ENCODE measurements at places on chromosomes 2 and 18. TPM values are rescaled to one million over a fixed set of nuclear protein-coding genes. Genes with fewer than 3 reads are reported as not detected.

The FRZB gene
- total RNA-seq: 1.3 TPM

The SNTG2 gene
- total RNA-seq: 2.4 TPM

The ABCG5 gene
- total RNA-seq: not detected

The MREG gene
- 0.60 TPM for total RNA-seq

The TBR1 gene
- total RNA-seq: not detected

The NEU2 gene
- total RNA-seq: not detected

The LCT gene
- not detected for total RNA-seq

The LOXHD1 gene
- 0.35 TPM for total RNA-seq

The PIEZO2 gene
- 0.11 TPM for total RNA-seq

The IHH gene
- total RNA-seq: not detected

The TUBB8B gene
- not detected for total RNA-seq

The GKN2 gene
- total RNA-seq: not detected

The TDRD15 gene
- total RNA-seq: not detected

The TRIM43 gene
- not detected for total RNA-seq

The ACOXL gene
- total RNA-seq: not detected

The SCYGR7 gene
- not detected for total RNA-seq

The MC4R gene
- total RNA-seq: not detected

The SPP2 gene
- not detected for total RNA-seq

The TMEM127 gene
- 68.2 TPM for total RNA-seq

The SDC1 gene
- 0.68 TPM for total RNA-seq

The GCG gene
- not detected for total RNA-seq

The CLEC4F gene
- total RNA-seq: 0.22 TPM

The SALL3 gene
- total RNA-seq: 0.05 TPM

The MEIS1 gene
- total RNA-seq: 40.1 TPM

The DARS1 gene
- 67.3 TPM for total RNA-seq

The CFAP53 gene
- not detected for total RNA-seq

The LYPD1 gene
- not detected for total RNA-seq

The MTA3 gene
- total RNA-seq: 19.7 TPM

The FEV gene
- not detected for total RNA-seq

The RNF125 gene
- 5.6 TPM for total RNA-seq

The FOXD4L1 gene
- not detected for total RNA-seq

The ZNF385B gene
- total RNA-seq: 0.35 TPM

The LYPD6 gene
- 0.14 TPM for total RNA-seq

The NAB1 gene
- 27.5 TPM for total RNA-seq

The CTDP1 gene
- total RNA-seq: 8.4 TPM

The PID1 gene
- 8.4 TPM for total RNA-seq

The ECEL1 gene
- total RNA-seq: not detected

The IL18R1 gene
- 1.0 TPM for total RNA-seq

The C2orf74 gene
- total RNA-seq: 30.1 TPM

The HOXD4 gene
- total RNA-seq: not detected

The ATP6V1C2 gene
- total RNA-seq: 1.9 TPM

The FIGN gene
- 16.7 TPM for total RNA-seq

The IL36A gene
- total RNA-seq: not detected

The FAM124B gene
- 1.9 TPM for total RNA-seq

All from Right ventricle myocardium inferior (tissue), 1 donor.